ENCODE measurements at places on chromosomes 2 and 18. TPM values are rescaled to one million over a fixed set of nuclear protein-coding genes. Genes with fewer than 3 reads are reported as not detected.

The MALL gene
- total RNA-seq: not detected

The LRATD1 gene
- not detected for total RNA-seq

The GALR1 gene
- total RNA-seq: not detected

The BOK gene
- total RNA-seq: not detected

The CD226 gene
- 74.9 TPM for total RNA-seq

The KRTCAP3 gene
- total RNA-seq: 21.1 TPM

- no peak overlapping the region for H3K4me3 ChIP-seq
- no peak overlapping the region for H3K27ac ChIP-seq
- no peaks in the 10 kb centered on the region for H3K27me3 ChIP-seq
Measured at GRCh38 chr2:16908656-16909055, 243.0 kb upstream of the CYRIA start.

GRCh38 chr2:158575051-158575635 lies 118.4 kb downstream of the PKP4 start:
- H3K27me3 ChIP-seq: no peaks in the 10 kb centered on the region
- H3K36me3 ChIP-seq: no peaks in the 10 kb centered on the region
- H3K4me1 ChIP-seq: no peaks in the 10 kb centered on the region

GRCh38 chr18:74356959-74357358 lies 41.3 kb downstream of the C18orf63 start:
- no peak overlapping the region for H3K4me3 ChIP-seq
- DNase-seq: no peak
- H3K36me3 ChIP-seq: no peaks in the 10 kb centered on the region
- H3K4me1 ChIP-seq: peaks cover 3% of the 10 kb centered on the region
- H3K27me3 ChIP-seq: no peaks in the 10 kb centered on the region
- no peak overlapping the region for H3K27ac ChIP-seq

GRCh38 chr2:99776206-99776905 lies 286.5 kb upstream of the REV1 start:
- no peak overlapping the region for H3K27ac ChIP-seq
- no peaks in the 10 kb centered on the region for H3K36me3 ChIP-seq
- H3K4me1 ChIP-seq: no peaks in the 10 kb centered on the region

DNA sequence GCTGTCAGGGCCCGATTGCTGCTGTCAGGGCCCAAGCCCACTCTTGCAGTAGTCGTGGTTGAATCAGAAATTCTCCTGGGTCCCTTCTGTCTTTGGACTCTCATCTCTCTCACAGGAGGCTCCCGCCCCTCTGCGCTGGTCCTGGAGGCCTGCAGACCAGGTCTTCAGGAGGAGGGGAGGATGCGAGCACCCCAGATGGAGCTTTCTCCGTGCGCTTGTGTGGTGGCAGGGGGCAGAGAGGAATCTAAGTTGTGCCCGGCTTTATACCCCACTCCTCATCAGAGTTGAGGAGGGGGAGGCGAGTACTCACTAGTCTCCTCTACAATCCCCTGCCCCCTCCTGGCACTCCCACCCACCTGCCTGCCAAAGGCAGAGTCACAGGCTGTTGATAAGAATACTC lies 10.4 kb downstream of the EN1 start:
- no peak for DNase-seq
- peaks cover 22% of the 10 kb centered on the region for H3K4me1 ChIP-seq
- H3K27me3 ChIP-seq: peaks cover 35% of the 10 kb centered on the region
- H3K27ac ChIP-seq: no peak overlapping the region
- no peak overlapping the region for H3K4me3 ChIP-seq
- no peaks in the 10 kb centered on the region for H3K36me3 ChIP-seq

DNA sequence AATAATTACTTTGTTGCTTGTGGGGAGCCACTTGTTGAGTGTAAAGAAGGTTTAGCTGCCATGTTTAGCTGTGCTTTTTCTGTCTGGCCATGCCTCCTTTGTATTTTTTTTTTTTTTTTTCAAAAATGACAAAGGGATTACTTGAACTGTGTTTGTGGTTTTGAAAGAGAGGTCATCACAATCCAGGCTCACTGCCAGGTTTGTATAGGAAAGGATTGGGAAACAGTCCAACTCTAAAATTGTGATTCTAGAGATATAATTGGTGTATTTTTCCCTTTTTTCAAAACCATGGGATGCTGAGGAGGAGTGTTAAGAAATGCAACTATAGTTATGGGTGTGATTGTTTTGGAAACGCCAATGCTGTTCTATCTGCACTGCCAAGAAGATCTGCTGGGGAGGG lies 4.3 kb downstream of the ITPRIPL1 start:
- H3K36me3 ChIP-seq: peaks cover 18% of the 10 kb centered on the region
- peaks cover 38% of the 10 kb centered on the region for H3K4me1 ChIP-seq
- no peak overlapping the region for H3K27ac ChIP-seq
- H3K27me3 ChIP-seq: no peaks in the 10 kb centered on the region
- H3K4me3 ChIP-seq: no peak overlapping the region
- DNase-seq: no peak

GRCh38 chr2:174777347-174778084 lies 13.2 kb upstream of the CHRNA1 start:
- H3K4me1 ChIP-seq: peaks cover 32% of the 10 kb centered on the region
- H3K27ac ChIP-seq: peak overlapping the region; percentile 25
- no peak overlapping the region for H3K4me3 ChIP-seq
- DNase-seq: no peak
- no peaks in the 10 kb centered on the region for H3K27me3 ChIP-seq

DNA sequence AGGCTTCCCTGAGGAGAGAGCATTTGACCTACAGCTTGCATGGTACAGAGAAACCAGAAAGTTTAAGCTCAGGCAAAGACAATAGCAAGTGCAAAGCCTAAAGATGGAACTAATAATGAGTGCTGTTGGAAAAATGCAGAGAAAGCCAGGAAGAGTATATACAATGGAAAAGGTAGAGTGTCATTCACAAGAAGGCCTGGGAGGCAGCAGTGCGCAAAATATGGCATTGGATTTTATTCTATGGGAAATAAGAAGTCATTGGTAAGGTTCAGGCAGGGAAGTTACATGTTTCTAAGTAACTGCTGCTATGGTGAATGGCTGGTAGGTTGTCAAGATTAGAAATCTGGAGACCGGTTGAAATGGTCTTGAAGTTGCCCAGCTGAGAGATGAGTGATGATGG lies 2167.3 kb upstream of the CELF4 start:
- no peak overlapping the region for H3K27ac ChIP-seq
- H3K4me1 ChIP-seq: no peaks in the 10 kb centered on the region
- H3K4me3 ChIP-seq: no peak overlapping the region
- DNase-seq: no peak
- H3K27me3 ChIP-seq: no peaks in the 10 kb centered on the region
- H3K36me3 ChIP-seq: no peaks in the 10 kb centered on the region

- H3K36me3 ChIP-seq: no peaks in the 10 kb centered on the region
- peaks cover 2% of the 10 kb centered on the region for H3K4me1 ChIP-seq
- peaks cover 63% of the 10 kb centered on the region for H3K27me3 ChIP-seq
Measured at GRCh38 chr2:10947005-10947440, 35.3 kb downstream of the KCNF1 start.

GRCh38 chr18:3604498-3605408 lies 154.8 kb downstream of the TGIF1 start:
- H3K27me3 ChIP-seq: no peaks in the 10 kb centered on the region
- DNase-seq: no peak
- H3K4me1 ChIP-seq: peaks cover 44% of the 10 kb centered on the region
- H3K36me3 ChIP-seq: no peaks in the 10 kb centered on the region

DNA sequence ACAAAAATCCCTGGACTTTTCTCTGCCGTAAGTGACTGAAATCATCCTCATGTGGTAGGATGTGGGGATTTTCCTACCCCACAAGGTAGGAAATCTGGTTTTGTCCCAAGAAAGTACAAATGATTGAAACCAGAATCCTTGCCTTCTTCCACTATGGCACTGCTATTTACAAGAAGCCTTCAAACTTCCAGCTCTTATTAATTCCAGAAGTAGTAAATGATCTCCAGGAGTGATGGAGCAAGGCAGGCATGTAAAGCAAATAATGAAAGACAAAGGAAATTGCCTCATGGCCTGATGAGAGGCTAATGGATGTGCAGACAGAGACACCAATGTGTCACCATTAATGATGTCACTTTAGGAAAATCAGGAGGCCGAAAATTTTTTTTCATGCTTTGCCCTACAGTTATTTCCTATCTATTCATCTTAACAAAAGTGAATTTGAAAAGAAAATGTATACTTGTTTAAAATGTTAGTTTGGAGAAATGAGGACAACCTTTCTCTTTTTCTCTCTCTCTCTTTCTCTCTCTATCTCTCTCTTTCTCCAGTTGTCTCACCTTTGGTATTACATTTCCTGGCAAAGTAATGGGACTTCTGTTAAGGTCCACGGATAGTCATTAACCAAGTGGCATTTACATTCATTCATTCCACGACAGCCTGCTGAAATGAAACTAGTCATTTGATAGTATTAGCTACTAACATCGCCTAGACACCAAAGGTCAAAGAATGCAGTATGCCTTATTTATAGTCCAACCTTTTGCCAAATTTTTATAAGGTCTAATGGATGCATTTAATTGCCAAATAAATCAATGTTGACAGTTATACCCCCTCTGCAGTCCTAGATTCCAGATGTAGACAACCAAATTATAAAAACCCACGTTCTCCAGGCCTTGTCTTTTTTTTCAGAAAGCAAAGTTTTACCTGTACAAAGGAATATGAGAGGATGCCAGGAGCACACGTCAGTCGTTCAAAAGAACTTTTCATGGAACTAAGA lies 5.0 kb upstream of the EVA1A start:
- H3K4me3 ChIP-seq: no peak overlapping the region
- H3K4me1 ChIP-seq: peaks cover 55% of the 10 kb centered on the region
- no peaks in the 10 kb centered on the region for H3K36me3 ChIP-seq
- peaks cover 11% of the 10 kb centered on the region for H3K27me3 ChIP-seq
- no peak overlapping the region for H3K27ac ChIP-seq

GRCh38 chr2:45072064-45072861 lies 63.0 kb upstream of the SIX2 start:
- no peak for DNase-seq
- no peak overlapping the region for H3K4me3 ChIP-seq
- no peaks in the 10 kb centered on the region for H3K36me3 ChIP-seq
- no peaks in the 10 kb centered on the region for H3K27me3 ChIP-seq
- no peak overlapping the region for H3K27ac ChIP-seq
- H3K4me1 ChIP-seq: no peaks in the 10 kb centered on the region

- DNase-seq: no peak
- no peak overlapping the region for H3K27ac ChIP-seq
- no peak overlapping the region for H3K4me3 ChIP-seq
- no peaks in the 10 kb centered on the region for H3K27me3 ChIP-seq
- H3K36me3 ChIP-seq: no peaks in the 10 kb centered on the region
Measured at GRCh38 chr18:57744211-57744694, 58.9 kb downstream of the ATP8B1 start.

- no peak overlapping the region for H3K4me3 ChIP-seq
- H3K27me3 ChIP-seq: no peaks in the 10 kb centered on the region
- H3K4me1 ChIP-seq: no peaks in the 10 kb centered on the region
Measured at GRCh38 chr2:138716183-138716582, 64.0 kb downstream of the NXPH2 start.

GRCh38 chr2:11022591-11023273 lies 111.0 kb downstream of the KCNF1 start:
- no peak overlapping the region for H3K27ac ChIP-seq
- DNase-seq: no peak
- peaks cover 19% of the 10 kb centered on the region for H3K27me3 ChIP-seq
- no peaks in the 10 kb centered on the region for H3K4me1 ChIP-seq
- no peak overlapping the region for H3K4me3 ChIP-seq

DNA sequence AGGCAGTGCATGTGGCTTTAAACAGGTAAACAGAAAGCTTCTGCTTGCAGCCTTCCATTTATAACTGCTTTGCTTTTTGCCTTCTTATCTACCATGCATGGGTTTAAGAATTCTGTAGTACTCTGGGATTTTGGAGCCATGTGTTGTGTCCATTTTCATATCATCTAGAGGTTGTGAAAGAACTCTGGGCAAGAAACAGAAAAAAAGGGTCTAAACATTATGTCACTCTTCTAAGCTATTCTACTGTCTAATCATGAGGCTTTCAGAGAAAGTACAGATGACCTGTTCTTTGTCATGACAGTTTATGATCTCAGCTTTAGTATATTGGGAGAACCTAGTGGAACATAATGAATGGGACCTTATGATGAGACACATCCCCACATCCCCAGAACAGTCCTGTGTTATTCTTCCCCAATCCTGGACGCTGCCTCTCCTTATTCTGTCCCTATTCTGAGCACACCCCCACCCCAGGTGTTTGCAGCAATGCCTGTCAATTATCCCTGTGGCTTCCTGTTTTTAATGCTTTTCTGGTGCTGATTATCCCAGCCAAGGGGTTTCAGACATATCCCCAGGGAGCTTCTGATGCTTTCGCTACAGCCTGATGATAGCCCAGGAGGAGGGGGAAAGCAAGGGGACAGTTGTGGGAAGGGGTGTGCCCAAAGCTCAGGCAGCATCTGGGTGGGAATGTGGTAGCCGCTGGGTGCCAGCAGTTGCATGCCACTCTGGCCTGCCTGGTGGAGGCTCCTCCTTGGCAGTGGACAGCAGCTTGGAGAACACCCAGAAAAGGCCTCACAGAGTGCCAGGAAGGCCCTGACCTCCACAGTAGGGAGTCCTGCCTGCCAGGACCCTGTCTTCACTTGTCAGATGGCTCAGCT lies 169.5 kb upstream of the MAP3K20 start:
- no peak overlapping the region for H3K27ac ChIP-seq
- no peaks in the 10 kb centered on the region for H3K36me3 ChIP-seq
- no peaks in the 10 kb centered on the region for H3K4me1 ChIP-seq
- DNase-seq: no peak
- H3K4me3 ChIP-seq: no peak overlapping the region
